HS-27A (cell line): ENCODE measurements at places on chromosomes 4 and X.

DNA sequence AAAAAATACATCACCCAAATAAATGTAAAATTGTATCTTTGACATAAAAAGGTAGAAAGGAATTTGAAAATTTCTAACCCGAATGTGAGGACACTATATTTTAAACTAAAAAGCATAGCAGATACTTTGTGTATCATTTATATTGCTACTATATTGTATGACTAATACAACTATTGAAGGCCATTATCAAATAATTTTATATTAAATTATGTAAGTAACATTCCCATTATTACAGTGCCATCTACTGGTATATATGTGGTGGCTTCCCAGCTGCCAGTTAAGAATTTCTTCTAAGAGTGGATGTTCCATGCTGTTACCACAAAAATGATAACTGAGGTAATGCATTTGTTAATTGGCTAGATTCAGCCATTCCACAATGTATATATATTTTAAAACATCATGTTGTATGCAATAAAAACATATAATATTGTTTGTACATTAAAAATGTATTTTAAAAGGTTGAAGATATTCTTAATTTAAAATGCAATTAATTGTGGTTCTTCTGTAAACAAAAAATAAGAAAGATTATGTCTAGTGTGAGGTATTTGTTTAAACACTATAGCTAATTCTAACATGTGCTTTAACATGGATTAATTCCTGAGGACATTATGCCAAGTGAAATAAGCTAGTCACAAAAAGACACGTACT, 65.3 kb downstream of the EGF start:
- no peak for DNase-seq

DNA sequence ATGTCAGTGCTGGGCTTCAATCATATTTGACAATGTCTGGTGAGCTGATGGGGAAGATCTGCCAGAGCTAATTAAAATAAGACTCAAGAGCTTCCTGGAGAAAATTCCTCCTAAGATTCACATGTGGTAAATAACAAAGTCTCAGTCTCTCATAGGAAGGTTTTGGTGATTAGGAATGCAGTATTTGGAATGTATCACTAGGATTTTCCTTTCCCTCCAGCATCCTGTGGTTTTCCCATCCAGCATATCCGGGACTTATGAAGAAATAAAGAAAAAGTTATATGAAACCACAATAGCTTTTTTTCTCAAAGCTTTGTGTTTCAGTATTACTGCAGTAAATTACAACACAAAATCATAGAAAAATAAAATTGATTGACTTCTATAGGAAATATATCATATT, 1597.1 kb downstream of the ADGRL3 start:
- no peak for DNase-seq

GRCh38 chr4:91958596-91958995, 345.2 kb upstream of the GRID2 start:
- no peak for DNase-seq

- DNase-seq: no peak
Observed at GRCh38 chrX:54397113-54397512, 39.3 kb upstream of the WNK3 start.

GRCh38 chr4:81538716-81539427, 67.2 kb upstream of the RASGEF1B start:
- DNase-seq: no peak

GRCh38 chr4:121597346-121597934, 99.3 kb downstream of the ANXA5 start:
- DNase-seq: no peak

DNA sequence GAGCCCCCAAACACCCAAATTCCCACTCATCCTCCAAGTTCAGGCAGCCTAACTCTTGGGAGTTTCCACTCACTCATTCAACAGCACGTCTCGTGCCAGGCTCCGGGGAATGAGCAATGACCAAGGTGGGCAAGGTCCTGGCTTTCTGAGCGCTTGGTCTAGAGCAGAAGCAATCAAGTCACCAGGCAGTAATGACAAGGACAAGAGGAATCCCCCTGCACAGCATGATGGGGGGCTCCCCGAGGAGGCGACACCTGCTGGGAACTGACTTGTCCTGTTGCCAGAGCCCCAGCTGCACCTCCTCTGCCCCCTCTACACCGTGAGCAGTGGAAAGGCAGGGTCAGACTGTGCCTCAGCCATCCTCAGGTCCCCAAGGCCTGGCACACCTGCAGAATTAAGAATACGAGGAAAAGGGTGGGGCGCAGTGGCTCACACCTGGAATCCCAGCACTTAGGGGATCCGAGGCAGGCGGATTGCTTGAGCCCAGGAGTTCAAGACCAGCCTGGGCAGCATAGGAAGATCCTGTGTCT, 25.7 kb upstream of the MRFAP1 start:
- no peak for DNase-seq

DNA sequence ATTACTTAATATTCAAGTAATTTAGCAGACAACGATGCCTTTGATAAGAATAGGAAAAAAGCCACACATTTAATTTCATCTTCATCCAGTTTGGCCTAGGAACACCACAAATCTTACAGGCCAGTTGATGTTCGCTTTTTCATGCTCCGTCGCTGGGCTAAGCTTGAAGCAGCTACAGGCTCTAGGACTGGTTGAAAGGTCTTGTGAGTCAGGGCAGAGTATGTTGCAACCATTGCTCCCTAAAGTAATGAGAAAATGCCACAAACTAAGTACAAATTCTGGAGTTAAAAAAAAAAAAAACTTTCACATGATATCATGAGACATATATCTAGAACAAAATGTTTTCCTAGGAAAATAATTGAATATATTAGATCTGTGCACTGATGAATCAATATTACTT, 123.8 kb downstream of the RPS6KA6 start:
- DNase-seq: no peak

GRCh38 chrX:20664774-20665173, 398.1 kb upstream of the RPS6KA3 start:
- no peak for DNase-seq

DNA sequence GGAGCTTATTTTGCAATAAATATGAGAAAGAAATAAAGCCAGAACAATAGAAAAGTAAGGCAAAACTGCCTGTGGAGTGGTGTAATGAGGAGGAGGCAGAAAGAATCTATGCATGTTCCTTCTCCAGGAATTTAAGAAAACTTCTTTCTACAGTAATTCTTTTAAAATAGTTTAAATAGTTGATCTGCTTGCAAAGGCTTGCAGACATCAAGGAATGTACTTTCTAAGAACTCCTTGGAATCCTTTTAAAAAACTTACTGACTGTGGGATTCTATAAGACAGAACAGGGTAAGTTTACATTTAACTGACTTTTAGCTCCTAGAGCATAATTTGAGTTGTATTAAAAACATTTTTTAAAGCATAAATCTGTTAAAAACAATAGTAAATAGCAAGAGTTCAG, 63.2 kb upstream of the ALB start:
- no peak for DNase-seq

DNA sequence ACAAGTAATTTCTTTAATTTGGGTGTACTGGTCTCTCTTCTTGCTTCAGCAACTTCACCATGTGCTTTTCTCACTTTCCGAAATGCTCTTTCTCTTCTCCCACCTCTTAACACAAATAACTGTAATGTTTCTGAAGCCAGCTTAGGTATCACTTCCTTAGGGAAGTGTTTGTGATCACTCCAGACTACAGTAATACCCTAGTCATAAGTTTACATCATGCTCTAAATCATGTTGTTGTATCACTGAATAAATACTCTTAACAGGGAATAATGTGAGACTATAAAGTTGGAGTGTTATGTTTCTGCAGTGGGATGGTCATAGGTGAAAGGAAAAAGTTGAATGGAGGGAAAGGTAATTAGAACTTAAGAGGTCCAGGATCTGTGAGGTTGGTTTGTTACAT, 712.3 kb downstream of the C4orf33 start:
- DNase-seq: no peak

GRCh38 chrX:32455704-32456103, 755.6 kb downstream of the DMD start:
- DNase-seq: no peak

DNA sequence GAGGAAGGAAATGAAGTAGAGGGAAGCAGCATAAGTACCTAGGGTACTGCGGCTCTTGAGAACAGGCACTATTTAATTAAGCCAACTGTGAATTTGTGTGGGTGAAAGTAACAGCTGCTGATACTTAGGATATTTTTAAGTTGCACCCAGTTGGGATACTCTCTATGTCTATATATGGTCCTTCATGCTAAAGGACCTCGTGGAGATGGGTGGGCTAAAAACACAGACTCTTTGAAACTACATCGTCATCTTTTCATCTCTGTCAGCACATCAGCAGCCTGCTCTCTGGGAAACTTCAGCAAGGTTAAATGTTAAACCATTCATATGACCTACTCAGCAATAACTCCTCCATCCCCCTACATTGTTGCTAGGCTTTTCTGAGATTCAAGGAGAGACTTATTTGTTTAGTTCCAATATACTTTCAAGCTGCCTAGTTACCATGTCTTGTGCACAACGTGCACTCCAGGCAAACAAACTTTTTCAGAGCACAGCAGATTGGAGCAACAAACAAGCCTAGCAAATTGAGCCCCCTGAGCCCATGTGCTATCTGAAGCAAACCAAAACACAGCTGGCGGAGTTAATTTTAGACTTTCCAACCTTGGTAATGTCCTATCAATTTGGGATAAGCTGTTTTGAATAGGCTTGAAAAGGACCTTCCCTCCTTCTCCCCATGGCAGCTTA, 6.2 kb upstream of the MOB1B start:
- no peak for DNase-seq

- DNase-seq: no peak
Observed at GRCh38 chr4:42954963-42955669, 62.6 kb downstream of the GRXCR1 start.

DNA sequence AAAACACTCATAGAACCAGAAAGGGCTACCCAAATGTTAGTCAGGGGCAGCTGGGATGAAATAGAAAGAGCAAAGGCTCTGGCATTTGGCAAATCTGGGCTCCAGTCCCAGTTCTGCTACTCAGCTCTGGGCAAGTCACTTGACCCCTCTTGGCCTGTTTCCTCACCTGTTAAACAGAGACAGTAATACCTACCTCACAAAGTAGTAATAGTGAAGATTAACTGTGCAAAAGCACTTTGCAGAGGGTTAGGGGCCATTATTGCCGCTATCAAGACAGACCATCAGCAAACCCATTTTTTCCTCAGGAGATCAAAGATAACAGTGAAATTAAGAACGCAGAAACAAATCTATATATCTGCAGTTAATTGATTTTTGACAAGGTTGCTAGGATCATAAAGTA, 20.6 kb downstream of the ZBTB33 start:
- DNase-seq: no peak

- DNase-seq: no peak
Observed at GRCh38 chrX:25754399-25754798, 383.7 kb upstream of the MAGEB18 start.

GRCh38 chr4:32798471-32799159, 2078.4 kb downstream of the PCDH7 start:
- DNase-seq: no peak

- DNase-seq: no peak
Observed at GRCh38 chrX:44775726-44776125, 68.1 kb upstream of the DUSP21 start.

- no peak for DNase-seq
Observed at GRCh38 chr4:128831531-128832242, 22.2 kb downstream of the JADE1 start.

- DNase-seq: no peak
Observed at GRCh38 chr4:1338752-1339414, 8.1 kb upstream of the UVSSA start.

DNA sequence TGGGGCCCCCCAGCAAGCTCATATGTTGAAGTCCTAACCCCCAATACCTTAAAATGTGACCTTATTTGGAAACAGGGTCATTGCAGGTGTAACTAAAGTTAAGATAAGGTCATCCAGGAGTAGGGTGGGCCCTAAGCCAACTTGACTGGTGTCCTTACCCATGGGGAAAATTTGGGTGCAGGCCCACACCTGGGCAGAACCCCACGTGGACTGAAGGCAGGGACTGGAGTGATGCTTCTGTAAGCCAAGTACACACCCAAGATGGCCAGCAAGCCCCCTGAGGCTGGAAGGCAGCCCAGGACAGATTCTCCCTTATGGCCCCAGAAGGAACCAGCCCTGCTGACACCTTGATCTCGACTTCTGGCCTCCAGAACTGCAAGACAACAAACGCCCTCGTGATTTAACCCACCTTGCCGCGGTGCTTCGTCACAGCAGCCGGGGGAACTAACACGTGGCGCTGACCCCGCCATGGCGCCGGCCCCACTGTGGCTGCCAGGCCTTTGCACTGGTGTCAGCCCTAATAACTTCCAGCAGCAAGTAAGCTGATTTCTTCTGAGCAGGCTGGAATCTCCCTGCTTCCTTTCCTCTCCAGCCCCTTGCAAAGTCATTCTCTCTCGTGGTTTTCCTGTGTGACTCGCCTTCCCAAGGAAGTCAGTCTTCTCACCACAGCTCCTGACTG, 23.2 kb upstream of the MXD4 start:
- DNase-seq: no peak

GRCh38 chr4:114752391-114753165, 154.0 kb downstream of the UGT8 start:
- DNase-seq: no peak

- DNase-seq: no peak
Observed at GRCh38 chr4:78149751-78150542, 92.8 kb downstream of the FRAS1 start.

- no peak for DNase-seq
Observed at GRCh38 chr4:114601304-114602052, 2.9 kb downstream of the UGT8 start.

GRCh38 chr4:56656346-56656643, 24.8 kb downstream of the HOPX start:
- no peak for DNase-seq

- DNase-seq: no peak
Observed at GRCh38 chr4:62627141-62627540, 1427.0 kb downstream of the ADGRL3 start.

DNA sequence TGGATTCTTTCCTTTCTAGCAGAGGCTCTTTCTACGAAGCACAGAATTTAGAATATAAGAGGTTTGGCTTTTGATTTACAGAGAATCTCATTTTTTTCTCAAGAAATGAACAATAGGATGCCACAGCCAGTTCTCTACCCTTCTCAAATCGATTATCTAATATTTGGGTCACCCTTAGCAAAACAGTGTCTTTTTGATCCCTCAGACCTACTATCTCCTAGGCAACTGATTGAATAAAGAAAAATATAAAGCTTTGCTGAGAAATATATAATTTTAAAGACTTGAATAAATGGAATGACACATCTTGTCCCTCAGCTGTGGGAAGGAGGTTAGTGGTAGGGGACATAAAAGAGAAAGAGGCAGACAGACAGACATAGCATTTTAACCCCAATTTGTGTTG, 153.3 kb downstream of the SH3KBP1 start:
- no peak for DNase-seq

- DNase-seq: no peak
Observed at GRCh38 chr4:86972997-86973396, 38.2 kb downstream of the AFF1 start.

DNA sequence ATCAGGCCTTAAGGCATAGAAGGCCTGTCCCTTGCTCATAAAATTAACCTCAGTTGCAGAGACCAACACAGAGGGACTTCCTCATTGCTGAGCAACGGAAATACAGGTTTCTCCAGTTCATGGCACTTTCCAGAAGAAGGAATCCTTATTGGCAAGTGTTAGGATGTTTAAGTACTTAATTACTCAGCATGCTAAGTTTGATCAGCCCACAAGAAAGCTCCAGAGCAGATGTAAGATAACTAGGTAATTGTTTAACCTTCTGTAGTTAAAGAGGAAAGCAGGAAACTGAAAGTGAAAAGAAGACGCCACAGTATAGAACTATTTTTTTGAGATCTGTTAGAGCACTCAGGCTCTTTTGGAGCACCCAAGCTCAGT, 33.5 kb downstream of the SMS start:
- no peak for DNase-seq

GRCh38 chrX:147848543-147849443, 62.9 kb upstream of the FMR1 start:
- no peak for DNase-seq
